ENCODE measurements at places on chromosomes 4 and X.

DNA sequence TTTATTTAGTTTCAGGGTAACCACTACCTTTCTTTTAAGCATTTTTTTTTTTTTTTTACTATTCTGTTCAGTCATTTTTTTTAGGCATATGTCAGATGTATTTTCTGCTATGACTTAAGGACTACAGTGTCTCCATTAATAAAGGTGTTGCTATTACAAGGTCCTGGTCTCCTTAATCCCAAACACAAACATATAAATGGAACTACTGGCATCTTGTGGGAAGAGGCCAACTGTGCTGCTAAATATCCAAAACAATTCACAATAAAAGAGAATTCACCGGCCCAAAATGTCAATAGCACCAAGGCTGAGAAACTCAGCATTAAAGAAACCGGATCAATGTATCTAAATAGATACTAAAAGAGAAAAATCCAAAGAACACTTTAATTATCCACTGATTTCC, 26.4 kb downstream of the LCORL start:
- no peak for DNase-seq

DNA sequence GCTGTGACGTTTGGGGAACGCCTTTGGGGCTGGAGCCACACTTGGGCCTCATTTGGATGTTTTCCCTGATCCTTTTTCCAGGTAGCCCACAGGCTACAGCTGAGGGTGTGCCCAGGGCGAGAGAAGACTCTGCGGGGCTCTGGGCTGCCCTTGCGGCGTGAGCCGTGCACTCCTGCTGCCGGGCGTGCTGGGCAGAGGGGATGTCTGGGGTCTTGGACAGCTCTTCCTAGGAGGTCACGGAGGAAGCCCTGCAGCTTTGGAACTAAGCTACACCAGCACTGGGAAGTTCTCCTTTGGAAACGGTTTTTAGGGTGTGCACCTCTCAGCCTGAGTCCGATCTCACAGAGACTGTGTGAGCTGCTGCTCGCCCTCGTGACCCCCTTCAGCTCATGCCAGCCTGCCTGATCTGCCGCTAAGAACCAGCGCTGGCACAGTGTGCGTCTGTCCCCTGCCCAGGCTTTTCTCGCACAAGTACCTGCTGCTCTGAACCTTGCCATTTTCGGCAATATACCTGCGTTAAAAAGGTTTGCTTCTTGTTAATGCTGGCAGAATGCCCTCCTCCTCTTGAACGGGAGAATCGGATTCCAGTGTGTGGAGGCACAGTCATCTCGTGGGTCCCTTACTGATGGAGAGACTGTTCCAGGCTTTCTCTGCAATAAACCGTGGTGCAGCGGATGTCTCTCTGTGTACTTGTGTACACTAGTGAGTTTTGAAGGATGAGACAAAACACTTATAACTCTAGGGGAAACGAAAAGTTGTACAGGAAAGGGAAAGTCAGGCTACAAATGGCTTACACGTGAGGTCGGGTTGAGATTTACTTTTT, 14.3 kb downstream of the MSANTD1 start:
- no peak for DNase-seq

- DNase-seq = no peak
These were observed 38.1 kb upstream of the EDA2R start for GRCh38 chrX:66676990-66677389.

- no peak for DNase-seq
These were observed 31.8 kb upstream of the ZCCHC13 start for GRCh38 chrX:74272230-74272629.

Measured in hematopoietic multipotent progenitor cell treated with erythropoietin and hydrocortisone succinate and interleukin-3 and kit ligand, for 15 days (in vitro differentiated cells).